ENCODE measurements at places on chromosomes 12 and 14. TPM values are rescaled to one million over a fixed set of nuclear protein-coding genes. Genes with fewer than 3 reads are reported as not detected.

Gene TIMELESS
- 4.1 TPM for polyA plus RNA-seq

Gene GDF3
- not detected for polyA plus RNA-seq

Gene DIO3
- 0.21 TPM for polyA plus RNA-seq

Gene CIPC
- 27.0 TPM for polyA plus RNA-seq

Gene ASIC1
- polyA plus RNA-seq, result 0.38 TPM

Gene SLC38A2
- polyA plus RNA-seq, result 39.7 TPM

Gene EGLN3
- 308 TPM for polyA plus RNA-seq

Gene MMP19
- 4.7 TPM for polyA plus RNA-seq

Gene CPNE6
- not detected for polyA plus RNA-seq

Gene PRKCH
- 6.1 TPM for polyA plus RNA-seq

Gene RAD51AP1
- 0.79 TPM for polyA plus RNA-seq

Gene KRT79
- polyA plus RNA-seq, result 0.24 TPM

Gene SUDS3
- 16.8 TPM for polyA plus RNA-seq

Gene BDKRB2
- 0.27 TPM for polyA plus RNA-seq

Gene GLIPR1L1
- polyA plus RNA-seq, result not detected

Gene HPD
- 1.1 TPM for polyA plus RNA-seq
